Lower lobe of right lung (tissue), 2 donors: ENCODE measurements at places on chromosomes 5 and 9. TPM values are rescaled to one million over a fixed set of nuclear protein-coding genes. Genes with fewer than 3 reads are reported as not detected.

CATSPER3 gene
- 0.68 TPM for total RNA-seq

PSMD5 gene
- total RNA-seq = 34.1 TPM

SPEF2 gene
- 17.6 TPM for total RNA-seq

CCDC192 gene
- total RNA-seq = not detected

DNA sequence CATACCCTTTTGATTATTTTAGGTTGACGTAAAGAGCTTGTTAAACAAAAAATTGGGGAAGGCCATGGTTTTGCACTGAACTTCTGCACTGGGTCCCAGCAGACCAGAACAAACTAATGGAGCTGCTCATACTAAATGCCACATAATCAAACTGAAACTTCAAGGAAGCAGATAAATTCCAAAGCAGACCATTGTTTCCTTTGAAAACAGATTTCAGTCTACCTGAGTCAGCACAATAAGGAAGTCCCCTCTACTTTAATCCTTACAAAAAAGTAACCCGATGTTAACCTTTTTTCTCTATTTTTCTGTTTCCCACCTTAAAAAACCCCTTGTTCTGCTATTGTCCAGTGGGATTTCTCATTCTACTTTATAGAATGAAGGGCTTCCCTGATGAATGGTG, 39.2 kb downstream of the WDR36 start:
- no peak for DNase-seq
- peaks cover 30% of the 10 kb centered on the region for H3K36me3 ChIP-seq
- H3K27ac ChIP-seq = no peak overlapping the region

GRCh38 chr9:78196258-78196657, 39.6 kb upstream of the CEP78 start:
- no peak for DNase-seq
- no peaks in the 10 kb centered on the region for H3K36me3 ChIP-seq
- H3K27me3 ChIP-seq = no peaks in the 10 kb centered on the region
- no peak overlapping the region for H3K27ac ChIP-seq
- no peak overlapping the region for H3K4me3 ChIP-seq
- no peaks in the 10 kb centered on the region for H3K4me1 ChIP-seq

- H3K36me3 ChIP-seq = no peaks in the 10 kb centered on the region
- no peak overlapping the region for H3K4me3 ChIP-seq
- H3K27ac ChIP-seq = no peak overlapping the region
- no peak for DNase-seq
- H3K4me1 ChIP-seq = no peaks in the 10 kb centered on the region
- no peaks in the 10 kb centered on the region for H3K27me3 ChIP-seq
Observed at GRCh38 chr5:130502702-130503101, 598.4 kb downstream of the CHSY3 start.

DNA sequence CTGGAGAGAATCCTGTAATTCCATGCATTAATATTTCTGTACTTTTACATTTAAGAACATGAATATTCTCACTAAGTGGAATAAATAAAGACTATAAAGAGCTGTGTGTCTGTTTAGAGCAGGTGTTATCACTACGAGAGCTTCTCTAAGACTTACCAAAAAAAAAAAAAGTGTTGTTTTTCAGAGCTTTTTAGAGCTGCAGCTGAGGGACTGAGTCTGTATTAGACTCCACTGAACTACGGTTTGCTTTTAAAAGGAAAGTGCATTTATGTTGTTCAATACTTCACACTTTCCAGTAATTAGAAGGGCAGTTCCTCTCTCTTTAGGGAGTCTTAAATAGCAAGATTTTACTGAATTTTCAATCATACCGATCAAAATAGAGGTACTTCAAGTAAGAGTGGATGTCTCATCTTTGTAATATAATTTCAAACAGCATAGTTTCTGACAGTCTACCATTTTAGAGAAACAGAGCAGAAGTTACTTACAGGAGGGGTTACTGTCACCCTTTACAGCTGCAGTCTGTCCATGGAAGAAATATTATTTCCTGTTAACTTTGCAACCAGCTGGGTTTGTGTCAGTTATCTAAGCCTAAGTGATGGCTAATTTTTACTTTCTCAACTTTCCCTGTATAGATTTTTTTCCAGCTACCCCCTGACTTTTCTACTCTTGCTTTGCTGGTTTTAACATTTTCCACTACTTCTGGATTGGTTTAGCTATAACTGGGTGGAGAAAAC, 2.4 kb downstream of the SYK start:
- DNase-seq = no peak
- H3K27me3 ChIP-seq = peaks cover 14% of the 10 kb centered on the region
- H3K27ac ChIP-seq = no peak overlapping the region
- H3K4me1 ChIP-seq = peaks cover 14% of the 10 kb centered on the region

DNA sequence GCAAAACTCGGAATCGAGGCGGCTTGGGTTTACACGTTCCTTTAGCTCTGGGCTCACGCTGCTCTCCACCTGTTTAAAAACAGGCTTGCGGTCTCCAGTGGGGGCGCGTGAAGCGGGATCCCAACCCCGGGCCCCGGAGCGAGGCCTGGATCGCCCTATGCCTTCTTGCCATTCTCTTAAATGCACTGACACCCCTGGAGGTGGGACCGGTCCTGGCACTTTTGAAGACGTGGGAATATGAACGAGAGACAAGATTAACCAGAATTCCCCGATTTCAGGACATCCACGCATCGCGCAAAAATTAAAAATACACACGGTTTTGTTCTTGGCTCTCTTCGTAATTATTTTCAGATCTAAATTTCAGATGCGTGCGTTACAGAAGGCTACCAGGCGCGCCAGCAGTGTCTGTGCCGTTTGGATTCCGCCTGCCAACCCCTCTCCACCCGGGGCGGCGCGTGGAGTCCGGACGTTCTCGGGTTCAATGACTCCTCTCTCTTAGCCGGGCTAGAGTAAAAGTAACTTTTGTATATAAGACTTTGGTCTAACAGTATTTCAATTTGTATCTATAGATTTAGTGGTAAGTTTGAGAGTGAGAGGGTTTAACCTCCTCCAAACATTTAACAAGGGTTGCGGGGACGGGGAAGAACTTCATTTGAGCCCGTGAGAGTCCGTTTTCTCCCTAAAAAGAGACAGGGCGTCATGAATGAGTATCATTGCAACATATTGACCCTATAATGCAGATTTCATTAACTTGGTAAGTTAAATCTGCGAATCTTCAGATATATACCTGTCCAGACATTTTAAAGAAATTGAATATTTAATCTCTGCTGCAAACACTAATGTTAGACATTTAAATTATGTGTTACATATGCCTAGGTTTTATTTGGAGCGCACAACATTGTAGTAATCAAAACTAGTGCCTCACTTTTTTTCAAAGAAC, 3.8 kb downstream of the FOXD1 start:
- H3K36me3 ChIP-seq = no peaks in the 10 kb centered on the region
- H3K4me3 ChIP-seq = no peak overlapping the region
- H3K27me3 ChIP-seq = peaks cover 86% of the 10 kb centered on the region

DNA sequence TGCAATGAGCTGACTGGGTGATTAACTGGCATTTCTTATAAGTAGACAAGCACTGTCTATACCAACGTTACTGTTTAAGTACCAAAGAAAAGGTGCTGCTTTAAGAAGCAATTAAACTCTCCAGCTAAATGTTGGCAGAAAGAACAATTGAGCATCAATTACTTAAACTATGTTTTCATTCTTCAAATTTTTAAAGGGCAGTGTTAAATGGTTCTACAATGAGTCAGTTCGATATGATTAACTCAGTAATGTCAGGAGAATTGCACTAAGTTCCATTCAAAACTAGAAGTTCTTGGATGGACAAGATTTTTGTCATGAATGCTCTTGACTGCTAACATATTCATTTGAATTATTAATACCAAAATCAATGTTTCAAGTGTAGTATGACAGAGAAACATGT, 593.7 kb downstream of the DNAH5 start:
- H3K27ac ChIP-seq = no peak overlapping the region
- no peaks in the 10 kb centered on the region for H3K36me3 ChIP-seq
- no peak for DNase-seq
- H3K4me3 ChIP-seq = no peak overlapping the region

GRCh38 chr5:1090538-1090937, 21.3 kb downstream of the SLC12A7 start:
- H3K27me3 ChIP-seq = no peaks in the 10 kb centered on the region
- no peak overlapping the region for H3K27ac ChIP-seq
- no peak overlapping the region for H3K4me3 ChIP-seq
- no peaks in the 10 kb centered on the region for H3K4me1 ChIP-seq
- H3K36me3 ChIP-seq = peaks cover 86% of the 10 kb centered on the region

DNA sequence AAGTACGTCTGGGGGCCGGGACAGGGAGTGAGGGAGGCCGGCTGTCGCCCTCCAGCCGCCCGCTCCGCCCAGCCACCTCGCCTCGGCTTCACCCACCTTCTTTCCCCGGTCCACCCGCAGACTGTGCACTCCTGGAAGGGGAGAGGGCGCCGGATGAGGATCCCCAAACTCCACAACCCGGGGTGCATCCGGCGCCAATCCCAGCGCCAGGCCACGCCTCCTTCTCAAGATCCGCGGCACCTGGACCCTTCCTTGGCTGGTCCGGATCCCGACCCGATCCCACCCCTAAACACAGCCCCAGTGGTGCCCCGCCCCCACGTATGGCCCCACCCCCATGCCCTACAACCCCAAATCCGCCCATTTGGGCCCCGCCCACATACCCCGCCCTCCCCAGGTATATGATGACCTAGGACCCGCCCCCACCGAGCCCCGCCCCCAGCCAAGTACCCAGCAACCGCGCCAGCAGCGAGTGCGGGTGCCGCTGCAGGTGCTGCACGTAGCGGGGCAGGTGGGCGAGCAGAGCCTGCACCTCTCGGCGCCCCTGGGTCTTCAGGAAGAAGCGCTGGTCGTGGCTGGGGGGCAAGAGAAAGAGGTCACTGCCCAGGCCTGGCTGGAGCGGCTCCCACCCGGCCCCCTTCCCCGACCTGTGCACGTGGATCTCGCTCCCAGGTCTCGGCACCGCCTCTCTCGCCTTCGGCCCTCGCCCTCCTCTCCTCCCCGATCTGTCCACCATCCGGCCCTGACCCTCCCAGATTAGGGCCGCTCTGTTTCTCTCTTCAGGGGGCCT, 3.2 kb downstream of the PIP5KL1 start:
- peaks cover 15% of the 10 kb centered on the region for H3K27me3 ChIP-seq
- H3K4me1 ChIP-seq = peaks cover 50% of the 10 kb centered on the region
- DNase-seq = peak; percentile 84
- H3K4me3 ChIP-seq = peak overlapping the region; percentile 50

DNA sequence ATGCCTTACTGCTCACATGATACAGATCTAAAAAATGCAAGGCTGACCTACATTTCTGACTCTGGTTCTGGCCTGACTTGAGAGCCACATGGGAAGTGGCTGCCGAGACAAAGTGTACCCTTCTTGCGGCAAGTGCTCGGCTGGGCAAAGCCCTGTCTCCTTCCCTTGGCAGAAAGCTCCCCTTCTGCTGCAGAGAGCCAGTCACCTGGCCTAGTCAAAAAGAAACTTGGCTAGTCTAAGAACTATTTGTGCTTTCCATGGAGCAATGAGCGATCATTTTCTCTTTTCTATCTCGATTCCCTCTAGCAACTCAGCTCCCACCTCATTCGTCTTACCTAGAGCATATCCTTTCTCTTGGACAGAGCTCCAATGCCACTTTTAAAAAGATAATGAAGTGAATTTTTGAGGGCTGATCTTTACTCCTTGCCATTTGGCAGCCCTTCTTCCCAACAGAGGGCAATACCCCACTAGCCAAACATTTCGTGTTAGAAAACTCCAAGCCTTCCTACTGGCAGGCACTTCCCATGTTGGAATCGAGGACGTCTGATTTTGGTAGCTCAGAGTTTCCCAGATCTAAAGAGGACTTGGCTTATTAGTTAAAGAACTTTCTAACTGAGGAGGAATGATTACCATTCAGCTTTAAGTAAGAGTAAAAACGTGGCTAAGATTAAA, 108.1 kb upstream of the PRRC1 start:
- no peak overlapping the region for H3K27ac ChIP-seq
- no peaks in the 10 kb centered on the region for H3K4me1 ChIP-seq
- no peak for DNase-seq
